ENCODE measurements at places on chromosomes 5 and 9. TPM values are rescaled to one million over a fixed set of nuclear protein-coding genes. Genes with fewer than 3 reads are reported as not detected.

DNA sequence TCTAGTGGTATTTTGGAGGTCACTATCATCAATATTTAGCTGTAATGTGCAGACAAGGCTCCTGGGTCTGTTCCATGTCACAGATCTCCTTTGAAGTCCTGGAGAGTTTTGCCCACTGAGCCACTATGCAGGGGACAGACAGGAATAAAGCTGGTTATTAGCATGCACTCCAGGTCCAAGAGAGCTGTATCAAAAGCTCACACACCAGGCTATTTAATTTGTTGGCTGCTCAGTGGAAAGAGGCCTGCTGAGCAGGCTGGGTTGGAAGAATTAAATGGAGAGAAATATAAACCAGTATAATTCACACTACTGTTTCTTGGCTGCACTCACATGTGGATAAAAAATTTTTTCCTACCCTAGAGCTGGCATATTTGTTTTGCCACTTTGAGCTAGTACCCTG, 113.8 kb upstream of the TAF11L2 start:
- DNase-seq: no peak

DNA sequence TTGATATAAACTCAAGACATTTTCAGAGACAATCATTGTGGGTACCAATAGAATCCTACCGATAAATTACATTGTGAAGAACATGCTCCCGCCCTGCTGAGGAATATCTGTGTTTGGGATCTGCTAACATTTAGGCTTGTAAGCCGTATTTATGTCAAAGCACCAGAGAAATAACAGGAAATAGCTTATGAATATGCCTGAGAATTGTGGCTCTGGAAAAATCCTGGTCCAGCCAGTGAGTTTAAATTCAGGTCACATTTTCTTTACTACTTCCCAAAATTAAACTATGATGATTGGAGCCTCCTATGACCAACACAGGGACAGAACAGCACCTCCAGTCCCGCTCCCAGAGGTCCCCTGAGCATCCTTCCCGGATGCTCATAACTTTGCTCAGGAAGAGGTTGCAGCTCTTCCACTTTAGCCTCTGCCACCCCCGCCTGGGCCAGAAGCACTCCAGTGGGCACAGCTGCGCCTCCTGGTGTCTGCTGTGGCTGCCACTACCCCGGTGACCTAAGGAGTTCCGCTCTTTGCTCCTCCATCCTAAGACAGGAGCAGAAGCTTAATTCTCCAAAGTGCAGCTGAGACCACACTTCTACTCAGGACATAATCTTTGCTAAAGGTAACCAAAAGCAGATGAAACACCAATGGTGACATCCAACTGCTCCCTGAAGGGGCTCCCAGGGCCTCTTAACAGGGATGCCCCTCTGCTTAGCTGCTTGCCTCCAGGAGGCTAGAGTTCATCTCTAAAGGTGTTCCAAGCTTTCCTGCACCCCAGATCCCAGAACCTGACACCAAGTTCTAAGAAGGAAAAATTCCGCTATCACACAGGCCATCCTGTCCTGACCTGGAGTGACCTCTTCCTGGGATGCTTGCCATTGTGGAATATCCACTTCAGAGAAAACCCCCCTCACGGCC, 58.8 kb downstream of the SLC1A1 start:
- DNase-seq: no peak

DNA sequence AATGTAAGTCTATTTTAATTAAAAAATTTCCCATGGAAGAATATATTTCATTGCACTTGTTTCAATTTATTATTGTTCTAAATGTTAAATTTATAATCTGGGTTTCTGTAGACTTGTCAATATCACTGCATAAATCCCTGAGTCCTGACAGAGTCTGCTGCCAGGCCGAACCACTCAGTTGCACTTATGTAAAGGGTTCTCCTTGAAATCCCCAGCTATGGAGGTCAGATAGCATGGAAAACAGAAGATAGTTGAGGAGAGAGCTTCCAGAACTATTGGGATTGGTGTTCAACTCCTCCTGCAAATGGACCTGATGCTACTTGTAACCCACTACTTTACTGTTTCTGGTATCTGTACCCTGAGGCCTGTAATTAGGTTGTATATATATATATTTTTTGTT, 37.2 kb downstream of the KDM4C start:
- DNase-seq: no peak

GRCh38 chr5:124645396-124645795, 101.0 kb downstream of the ZNF608 start:
- DNase-seq: no peak

DNA sequence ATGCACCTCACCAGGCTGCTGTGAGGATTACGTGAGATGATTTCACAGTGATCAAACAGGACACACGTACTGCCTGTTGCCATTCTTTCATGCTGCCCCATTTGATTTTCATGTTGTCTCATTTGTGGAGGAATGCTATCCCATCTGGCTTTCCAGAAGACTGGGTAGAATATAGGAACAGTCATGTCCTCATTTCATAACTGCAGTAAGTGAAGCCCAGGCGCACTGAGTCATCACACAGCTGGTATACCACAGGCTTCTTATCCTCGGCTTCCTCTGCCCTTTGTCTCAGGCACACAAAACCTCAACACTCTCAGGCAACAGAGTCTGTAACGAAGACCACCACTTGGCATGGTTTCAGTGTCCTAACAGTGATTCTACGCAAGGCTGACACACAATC, 62.3 kb downstream of the LHFPL2 start:
- DNase-seq: no peak

DNA sequence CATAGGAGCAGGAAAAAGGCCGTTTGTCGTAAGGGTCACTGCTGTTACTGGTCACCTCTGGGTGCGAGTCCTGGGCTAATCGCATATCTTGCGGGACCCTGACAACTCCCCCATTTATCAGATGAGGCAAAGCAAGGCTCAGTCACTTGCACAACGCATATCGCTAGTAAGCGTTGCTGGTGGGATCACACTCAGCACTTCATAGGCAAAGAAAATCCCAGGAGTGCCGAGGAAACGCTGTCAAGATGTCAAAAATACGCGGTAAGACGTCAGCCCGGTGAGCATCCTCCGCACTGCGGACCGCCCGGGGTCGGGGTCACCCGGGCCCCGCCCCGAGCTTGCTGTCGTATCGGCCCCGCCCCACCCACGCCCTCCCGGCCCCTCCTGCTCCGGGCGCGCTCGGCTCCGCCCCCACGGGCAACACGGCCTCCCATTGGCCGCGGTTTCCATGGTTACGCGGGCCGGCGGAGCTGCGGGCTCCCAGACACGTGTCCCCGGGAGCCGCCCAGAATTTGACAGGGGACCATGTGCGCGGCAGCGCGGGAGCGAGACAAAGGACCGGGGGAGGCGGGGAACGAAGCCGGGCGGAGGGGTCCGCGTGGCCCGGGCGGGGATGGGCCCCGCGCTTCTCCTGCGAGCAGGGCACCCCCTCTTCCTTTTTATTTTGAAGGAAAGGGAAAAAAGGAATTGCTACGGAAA, 80.2 kb upstream of the IER5L start:
- peak; percentile 81 for DNase-seq

- DNase-seq: no peak
Measured at GRCh38 chr5:80216753-80217596, 38.9 kb downstream of the SERINC5 start.

GRCh38 chr9:131111186-131111853, 14.1 kb upstream of the NUP214 start:
- DNase-seq: no peak

GRCh38 chr9:70701163-70701562, 286.7 kb upstream of the KLF9 start:
- DNase-seq: no peak

- no peak for DNase-seq
Measured at GRCh38 chr5:52786949-52787599, 642 bp upstream of the ITGA1 start.

DNA sequence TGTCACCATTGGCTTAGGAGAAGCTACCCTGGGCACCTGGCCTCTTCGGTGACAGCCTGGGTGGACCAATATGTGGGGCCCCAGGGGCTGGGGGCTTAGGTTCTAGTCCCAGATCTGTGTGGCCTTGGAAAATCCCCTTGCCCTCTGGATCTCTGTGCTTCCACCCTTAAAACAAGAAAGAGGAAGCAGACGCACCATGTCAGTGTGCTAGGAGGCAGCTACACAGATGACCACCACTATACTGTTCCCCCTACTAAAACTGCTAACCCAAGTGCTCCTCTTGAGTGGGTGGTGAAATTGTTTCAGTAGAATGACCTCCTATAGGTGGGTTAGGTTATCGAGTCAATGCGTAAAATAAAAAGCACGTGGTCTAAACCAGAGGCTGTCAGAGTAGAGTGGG, 31.0 kb downstream of the AFAP1L1 start:
- no peak for DNase-seq

DNA sequence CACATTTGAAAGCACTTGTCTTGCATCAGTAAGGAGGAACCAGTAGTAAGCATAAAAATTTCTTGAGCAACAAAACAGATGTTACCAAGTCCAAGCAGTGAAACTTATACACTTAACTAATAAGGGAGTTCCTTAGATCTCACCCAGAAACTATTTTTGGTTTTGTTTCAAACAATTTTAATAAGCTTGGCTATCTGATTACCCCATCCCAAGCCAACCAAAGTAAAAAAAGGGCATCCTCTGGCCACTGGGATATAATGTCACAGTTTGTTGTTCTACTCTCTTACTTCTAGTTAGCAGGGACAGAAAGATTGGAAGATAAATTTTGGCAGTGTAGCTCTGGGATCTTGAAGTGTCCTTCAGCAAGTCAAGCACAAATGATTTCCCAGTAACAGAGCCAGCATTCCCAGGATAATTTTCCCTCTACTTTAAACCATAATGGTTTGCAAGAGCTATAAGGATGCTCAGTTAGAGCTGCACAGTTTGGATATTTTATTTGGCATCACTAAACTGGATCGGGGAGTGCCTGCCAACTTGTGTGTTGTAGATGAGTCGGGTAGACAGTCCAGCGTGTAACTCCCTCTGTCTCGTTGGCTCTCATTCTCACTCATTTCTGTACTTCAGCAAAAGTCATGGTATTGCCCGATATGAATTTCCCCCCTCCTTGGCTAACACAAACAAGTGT, 161.9 kb upstream of the HMHB1 start:
- DNase-seq: no peak

GRCh38 chr5:176743868-176744583, 66.3 kb upstream of the UNC5A start:
- no peak for DNase-seq

PRSS3 gene
- polyA plus RNA-seq: 2.1 TPM

ZCCHC9 gene
- polyA plus RNA-seq: 47.1 TPM

P4HA2 gene
- 26.9 TPM for polyA plus RNA-seq

FBP2 gene
- 0.08 TPM for polyA plus RNA-seq

NR5A1 gene
- not detected for polyA plus RNA-seq

All from right renal pelvis (tissue), 4 donors.